Stimulated activated CD4-positive, alpha-beta T cell treated with anti-CD3 and anti-CD28 coated beads, TNF-alpha, amount 100 ng/mL, for 24 hours (primary cell): ENCODE measurements at places on chromosomes 5 and 9.

- no peak for DNase-seq
Measured at GRCh38 chr5:170546282-170546681, 42.5 kb downstream of the KCNIP1 start.

DNA sequence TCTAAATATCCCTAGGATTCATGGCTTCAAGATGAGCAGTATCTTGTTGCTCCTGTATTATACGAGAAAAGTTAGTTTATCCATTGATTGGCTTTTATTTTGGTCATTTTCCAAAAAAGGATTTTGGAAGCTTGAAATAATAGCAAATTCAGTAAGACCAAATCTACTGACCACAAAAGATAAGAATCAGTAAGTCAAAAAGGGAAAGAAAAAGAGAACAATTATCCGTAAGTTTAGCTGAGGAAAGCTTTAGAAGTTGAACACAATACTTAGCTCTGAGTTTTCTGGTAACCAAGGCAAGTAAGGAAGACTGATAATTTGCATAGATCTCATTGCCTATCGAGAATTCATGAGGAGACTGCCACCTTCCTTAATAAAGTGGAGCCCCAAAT is 9.1 kb downstream of the TGFBR1 start:
- no peak for DNase-seq

- no peak for DNase-seq
Measured at GRCh38 chr5:67214707-67215447, 18.3 kb upstream of the CD180 start.

DNA sequence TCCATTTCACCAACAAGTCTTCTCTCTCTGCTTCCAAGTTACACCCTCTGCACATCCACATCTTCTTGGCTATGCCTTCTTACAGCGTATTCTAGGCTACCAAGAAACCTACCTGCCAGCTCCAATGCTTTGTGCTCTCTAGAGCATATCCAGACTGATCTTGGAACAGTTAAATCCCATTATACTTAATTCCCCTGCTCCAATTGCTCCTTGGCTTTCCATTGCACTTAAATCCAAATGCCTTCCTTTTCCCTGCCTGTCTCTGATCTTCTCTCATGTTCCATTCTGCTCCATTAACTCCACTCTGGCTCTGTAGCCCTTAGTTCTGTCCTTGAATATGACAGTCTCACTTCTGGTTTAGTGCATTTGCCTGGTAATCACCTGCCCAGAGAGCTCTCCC is 322.4 kb downstream of the LRRC70 start:
- DNase-seq, result no peak

DNA sequence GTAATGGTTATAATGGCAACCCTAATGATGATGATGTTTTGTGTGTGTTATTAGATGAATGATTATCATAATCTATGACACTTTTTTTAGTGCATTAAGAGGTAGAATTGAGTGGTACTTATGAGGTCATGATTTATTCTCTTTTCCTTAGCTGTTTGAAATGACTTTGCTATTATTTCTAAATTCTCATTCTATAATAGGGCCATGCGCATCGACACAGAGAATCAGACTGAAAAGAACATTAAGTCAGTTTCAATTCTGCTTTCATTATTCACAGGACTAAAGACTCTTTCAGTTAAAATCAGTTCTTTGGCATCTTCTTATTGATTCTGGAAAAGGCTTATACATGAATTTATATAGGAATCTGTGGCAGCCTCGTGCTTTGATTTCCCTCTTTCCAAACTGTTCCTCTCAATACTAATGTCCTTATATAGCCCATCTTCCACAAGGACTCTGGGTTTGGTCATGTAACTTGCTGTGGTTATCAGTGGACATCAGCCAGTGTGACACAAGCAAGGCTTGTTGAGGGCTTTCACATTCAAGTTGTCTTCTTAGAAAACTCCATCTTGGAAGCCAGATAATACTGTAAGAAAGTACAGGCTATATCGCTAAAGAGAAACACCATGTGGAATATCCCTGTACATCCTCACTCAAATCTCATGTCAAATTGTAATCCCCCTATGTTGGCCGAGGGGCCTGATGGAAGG is 140.3 kb upstream of the CHD1 start:
- no peak for DNase-seq

GRCh38 chr5:95590880-95591279 is 29.0 kb upstream of the GPR150 start:
- no peak for DNase-seq

- no peak for DNase-seq
Measured at GRCh38 chr5:135467051-135467625, 15.0 kb upstream of the TIFAB start.

- DNase-seq, result no peak
Measured at GRCh38 chr9:120650352-120650751, 63.9 kb downstream of the MEGF9 start.

- no peak for DNase-seq
Measured at GRCh38 chr5:65062469-65063083, 293.8 kb downstream of the CWC27 start.

GRCh38 chr5:109836280-109836679 is 146.6 kb downstream of the MAN2A1 start:
- DNase-seq, result no peak

GRCh38 chr9:35556776-35557175 is 48.3 kb upstream of the TESK1 start:
- DNase-seq, result no peak

GRCh38 chr5:17477043-17477442 is 21.0 kb upstream of the TAF11L2 start:
- DNase-seq, result no peak

DNA sequence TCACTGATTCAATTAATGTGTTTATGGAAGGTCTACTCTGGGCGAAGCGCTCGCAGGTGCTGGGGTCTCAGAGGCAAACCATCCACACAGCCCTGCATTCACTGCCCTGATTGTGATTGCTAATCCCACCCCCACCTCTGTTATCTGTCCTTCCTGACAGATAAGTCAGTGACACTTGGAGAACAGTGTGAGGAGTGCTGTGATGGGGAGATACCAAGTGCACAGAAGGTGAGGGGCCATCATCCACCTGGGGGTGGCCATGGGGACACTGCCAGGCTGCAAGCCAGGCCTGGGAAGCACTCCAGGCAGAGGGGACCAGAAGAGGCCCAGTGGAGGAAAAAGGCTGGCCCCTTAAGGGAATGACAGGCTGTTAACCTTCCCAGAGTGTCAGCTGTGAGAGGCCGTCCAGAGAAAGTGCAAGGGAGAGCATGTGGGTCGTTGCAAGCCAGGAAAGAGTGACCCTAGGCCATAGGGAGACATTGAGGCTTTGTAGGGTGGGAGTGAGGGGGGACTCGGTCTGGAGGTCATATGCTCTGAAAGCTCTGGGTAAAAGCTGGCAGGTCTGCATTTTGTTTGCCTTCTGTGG is 18.0 kb downstream of the IL9 start:
- no peak for DNase-seq

- DNase-seq, result no peak
Measured at GRCh38 chr5:38755181-38755580, 90.6 kb upstream of the OSMR start.

DNA sequence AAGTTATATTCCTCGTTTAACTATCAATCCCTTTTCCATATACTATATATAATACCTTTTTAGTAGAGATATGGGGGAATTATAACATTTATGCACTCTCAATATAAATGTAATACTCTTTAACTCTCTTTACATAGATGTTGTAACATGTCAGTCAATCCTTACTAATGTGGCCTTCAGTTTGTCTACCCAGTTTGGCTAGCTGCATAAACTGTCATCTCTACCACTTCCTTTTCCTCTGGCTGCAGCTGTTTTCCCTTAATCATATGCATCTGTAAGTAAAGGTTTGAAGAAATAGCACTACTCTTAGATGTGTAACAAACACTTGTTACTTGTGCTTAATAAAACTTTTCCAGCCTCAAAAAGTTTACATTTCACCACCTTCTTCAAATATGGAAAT is 13.4 kb downstream of the ABHD17B start:
- no peak for DNase-seq

DNA sequence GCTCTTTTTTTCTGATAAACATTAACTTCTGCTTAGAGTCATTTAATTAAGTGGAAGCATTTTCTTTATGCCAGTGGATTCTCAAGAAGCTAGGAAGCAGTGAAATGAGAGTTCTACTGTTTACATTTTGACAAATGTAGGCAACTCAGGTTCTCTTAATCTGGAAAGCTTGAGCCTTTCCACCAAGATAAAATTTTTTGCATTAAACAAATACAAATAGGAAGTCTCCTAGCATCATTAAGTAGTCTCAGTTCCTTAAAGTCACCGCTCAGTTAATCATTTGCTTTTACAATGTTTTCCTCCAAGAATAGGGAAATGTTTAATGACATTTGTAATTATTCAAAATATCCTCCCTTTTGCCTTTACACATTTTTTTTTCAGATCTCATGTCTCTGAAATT is 290.4 kb upstream of the PDE4D start:
- DNase-seq, result no peak

DNA sequence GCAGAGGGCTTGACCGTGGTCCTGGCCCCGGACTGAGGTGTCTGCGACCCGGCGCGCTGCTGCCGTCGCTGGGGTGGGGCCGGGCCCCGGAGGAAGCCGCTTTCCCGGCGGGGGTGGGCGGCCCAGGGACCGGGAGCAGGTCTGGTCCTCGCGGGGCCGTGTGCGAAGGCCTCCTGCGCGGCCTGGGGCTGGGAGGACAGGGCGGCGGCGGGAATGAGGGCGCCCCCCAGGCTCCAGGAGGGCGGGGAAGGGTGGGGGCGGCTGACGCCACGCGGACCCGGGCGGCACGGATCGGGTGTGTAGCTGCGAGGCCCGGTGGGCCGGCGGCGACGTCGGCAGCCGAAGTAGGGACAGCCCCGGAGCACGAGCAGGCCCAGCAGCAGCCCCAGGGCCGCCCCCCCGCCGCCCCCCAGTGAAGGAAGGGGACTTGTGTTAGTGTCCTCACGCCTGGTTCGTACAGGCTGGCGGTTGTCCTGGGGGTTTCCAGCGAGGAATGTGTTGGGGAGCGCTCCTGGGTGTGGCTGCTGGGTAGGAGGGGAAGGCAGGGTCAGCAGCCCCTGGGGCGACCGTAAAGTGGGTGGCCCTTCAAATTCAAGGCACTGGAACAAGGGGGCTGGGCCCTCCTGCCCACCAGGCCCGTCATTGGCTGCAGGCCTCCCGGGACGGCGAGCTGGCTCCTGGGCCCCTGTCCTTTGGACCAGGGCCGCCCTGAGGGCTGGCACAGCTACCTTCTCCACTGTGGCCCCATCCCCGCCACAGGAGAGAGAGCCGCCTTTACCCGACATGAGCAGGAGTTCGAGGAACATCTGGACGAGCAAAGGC is 597 bp upstream of the TMEM250 start:
- no peak for DNase-seq

DNA sequence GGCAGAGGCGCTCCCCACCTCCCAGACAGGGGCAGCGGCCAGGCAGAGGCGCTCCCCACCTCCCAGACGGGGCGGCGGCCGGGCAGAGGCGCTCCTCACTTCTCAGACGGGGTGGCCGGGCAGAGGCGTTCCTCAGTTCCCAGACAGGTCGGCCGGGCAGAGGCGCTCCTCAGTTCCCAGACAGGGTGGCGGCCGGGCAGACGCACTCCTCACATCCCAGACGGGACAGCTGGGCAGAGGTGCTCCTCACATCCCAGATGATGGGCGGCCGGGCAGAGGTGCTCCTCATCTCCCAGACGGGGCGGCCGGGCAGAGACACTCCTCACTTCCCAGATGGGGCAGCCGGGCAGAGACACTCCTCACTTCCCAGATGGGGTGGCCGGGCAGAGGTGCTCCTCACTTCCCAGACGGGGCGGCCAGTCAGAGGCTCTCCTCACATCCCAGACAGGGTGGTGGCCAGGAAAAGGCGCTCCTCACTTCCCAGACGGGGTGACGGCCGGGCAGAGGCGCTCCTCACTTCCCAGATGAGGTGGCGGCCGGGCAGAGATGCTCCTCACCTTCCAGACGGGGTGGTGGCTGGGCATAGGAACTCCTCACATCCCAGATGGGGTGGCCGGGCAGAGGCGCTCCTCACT is 75.1 kb downstream of the CARTPT start:
- DNase-seq, result no peak

- DNase-seq, result no peak
Measured at GRCh38 chr5:107671742-107672210, 1.0 kb upstream of the EFNA5 start.

DNA sequence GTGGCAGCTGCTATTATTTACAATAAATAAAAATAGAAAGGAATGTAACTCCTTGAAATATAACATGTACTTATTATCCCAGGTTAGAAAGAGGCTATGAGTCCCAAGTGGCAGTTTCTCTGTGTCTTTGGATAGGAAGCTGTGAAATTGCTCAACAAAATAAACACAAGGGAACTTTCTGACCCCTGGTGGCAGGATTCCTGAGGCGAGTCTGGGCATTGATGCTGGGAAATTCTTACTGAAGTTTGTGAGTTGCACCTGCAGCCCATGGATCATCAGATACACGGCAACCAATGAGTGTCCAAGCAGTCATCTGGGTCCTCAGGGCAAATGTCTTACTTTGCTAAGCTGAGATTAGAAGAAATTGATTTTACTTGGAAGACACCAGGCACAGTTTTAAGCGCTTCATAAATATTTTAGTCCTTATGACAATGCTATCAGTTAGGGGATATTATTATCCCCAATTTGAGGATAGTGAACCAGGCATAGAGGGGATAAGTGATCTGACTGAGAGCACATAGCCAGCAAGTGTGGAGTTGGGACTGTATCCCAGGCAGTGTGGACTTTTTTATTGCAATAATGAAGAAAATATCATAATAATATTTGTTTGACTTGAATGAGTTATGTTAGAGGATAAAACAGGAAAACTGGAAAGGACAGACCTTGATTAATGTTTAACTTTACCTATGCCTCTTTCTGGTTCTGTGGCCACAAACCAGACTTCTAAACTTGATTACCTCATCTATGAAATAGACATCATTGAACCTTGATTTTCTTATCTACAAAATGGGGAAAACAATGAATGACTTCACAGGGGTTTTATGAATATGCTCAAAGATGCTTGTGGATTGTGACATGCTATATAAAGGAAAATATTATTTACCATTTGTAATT is 265.5 kb upstream of the ADAMTSL1 start:
- DNase-seq, result no peak

DNA sequence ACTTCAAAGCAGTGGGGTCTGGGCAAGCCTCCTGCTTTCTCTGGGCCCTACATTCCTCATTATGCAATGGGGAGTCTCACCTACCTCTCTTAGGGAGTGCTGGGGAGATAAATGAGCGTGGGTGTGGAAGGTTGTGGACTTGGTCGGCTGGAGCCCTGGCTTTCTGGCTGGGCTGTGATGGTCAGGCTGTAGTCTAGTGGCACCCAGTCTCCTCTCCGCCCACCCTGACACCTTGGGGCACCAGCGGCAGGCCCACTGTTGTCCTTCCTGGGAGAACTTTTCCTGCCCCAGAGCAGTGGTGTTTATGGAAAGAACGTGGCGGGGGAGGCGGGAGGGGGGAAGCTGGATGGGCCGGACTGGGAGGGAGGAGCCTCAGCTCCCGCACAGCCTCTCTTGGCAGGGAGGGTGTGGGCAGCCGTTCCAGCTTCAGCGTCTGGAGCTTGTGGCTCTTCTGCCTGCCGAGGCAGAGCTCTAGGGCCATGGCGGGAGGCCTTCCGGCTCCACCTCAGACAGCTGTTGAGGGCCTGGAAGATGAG is 4.1 kb downstream of the PTGS1 start:
- no peak for DNase-seq
